ENCODE measurements at places on chromosomes 2 and 18. TPM values are rescaled to one million over a fixed set of nuclear protein-coding genes. Genes with fewer than 3 reads are reported as not detected.

Gene IL18R1
- total RNA-seq, result 0.67 TPM

Gene CCL20
- total RNA-seq, result not detected

DNA sequence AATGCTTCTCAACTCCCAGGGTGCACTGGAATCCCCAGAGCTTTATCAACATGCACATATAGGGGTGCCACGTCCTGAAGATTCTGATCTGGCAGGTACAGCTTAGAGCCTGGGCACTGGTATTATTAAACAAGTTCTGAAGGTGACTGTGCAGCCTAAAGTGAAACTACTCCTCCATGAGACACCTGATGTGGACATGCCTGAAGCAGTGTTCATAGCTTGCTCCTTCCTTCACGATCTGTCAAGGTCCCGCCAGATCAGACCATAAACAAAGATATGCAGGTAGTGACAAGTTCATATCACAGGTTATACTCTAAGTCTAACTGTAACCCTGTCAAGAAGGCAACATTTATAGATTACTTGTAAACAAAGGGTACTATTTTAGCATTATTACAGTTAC lies 65.3 kb upstream of the DNER start:
- DNase-seq, result no peak

DNA sequence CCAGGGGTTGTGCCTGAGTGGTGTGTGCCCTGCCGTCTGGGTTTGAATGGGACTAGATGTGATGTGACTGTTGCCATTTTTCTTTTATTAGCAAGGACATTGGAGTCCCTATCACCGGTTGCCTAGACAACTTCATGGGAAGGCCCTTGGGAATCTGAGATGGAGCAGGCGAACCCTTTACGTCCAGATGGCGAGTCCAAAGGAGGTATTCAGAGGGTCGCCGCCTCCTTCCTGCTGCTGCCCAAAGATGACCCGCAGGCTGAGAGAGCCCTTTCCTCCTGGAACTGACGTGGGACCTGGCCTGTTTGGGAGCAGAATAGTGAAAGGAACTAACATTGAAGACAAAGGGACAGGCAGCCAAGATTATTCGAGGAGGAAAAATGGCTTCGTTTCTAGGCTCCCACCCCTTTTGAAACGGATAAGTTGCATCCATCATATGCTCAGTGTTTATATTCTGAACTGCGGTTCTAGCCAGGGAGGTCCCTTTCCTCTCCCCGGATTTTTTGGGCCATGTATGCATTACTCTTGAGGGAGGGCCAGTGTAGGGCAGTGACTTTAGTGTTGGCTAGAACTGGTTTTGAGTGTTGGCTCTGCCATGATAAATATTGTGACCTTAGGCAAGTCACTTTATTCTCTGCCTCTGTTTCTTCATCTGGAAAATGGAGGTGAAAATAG lies 673 bp downstream of the CENPO start:
- DNase-seq, result no peak

GRCh38 chr2:109689182-109689930 lies 75.2 kb downstream of the SOWAHC start:
- no peak for DNase-seq

- DNase-seq, result no peak
Observed at GRCh38 chr2:200408428-200409316, 101.2 kb downstream of the KCTD18 start.

DNA sequence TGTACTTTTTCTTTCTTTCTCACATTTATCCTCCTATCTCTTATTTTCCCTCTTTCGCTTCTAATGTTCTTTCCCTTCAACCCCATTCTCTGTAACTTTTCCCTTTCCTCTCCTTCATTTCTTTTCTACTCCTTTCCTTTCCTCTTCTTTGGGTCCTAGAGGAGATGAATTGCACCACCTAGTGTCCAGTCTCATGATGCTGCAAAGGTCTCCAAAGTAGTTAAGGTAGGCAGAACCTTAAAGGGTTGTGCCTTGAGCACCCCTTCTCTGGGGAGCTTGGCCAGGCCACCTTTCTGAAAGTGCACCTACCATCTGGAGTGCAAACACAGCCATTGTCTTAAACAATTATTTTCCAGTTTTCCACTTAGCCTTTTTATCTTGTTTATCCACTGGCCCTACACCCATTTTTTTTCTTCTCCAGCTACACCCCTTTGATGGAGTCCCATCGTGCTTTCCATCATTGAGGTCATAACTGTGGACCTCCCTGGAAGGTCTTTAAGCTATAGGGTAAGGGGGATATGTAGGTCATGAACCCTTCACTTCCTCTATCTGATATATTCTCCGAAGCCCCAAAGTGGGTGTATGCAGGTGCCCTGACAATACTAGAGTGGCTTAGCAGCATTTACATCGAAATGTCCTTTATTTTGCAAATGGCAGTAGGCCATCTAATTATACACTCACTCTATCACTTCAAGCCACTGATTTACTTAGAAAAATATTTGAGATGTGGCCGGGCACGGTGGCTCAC lies 155.9 kb downstream of the ESCO1 start:
- DNase-seq, result no peak

DNA sequence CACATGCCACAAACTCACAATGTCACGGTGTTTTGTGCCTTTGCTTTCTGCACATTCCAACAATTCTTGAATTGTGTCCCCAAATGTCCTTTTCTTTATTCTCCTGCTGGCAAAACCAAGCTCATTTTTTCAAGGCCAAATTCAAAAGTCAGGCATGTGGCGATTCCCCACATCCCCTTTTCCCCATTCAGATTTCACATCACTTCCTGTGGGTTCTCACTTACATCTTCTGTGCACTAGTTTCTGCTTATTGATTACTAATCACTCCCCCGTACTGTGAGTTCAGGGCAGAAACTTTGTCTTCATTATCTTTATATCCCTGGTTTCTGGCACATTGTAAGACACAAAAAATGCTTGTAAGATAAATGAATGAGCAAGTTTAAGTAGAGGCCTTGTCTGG lies 69.2 kb downstream of the AP1S3 start:
- DNase-seq, result no peak
